Effector CD4-positive, alpha-beta T cell (primary cell): ENCODE measurements at places on chromosomes 5 and 9.
A peak's percentile ranks its signal among the peaks of the same experiment; 100 is the strongest.

- DNase-seq, result no peak
Measured at GRCh38 chr5:175751369-175751768, 93.5 kb downstream of the HRH2 start.

DNA sequence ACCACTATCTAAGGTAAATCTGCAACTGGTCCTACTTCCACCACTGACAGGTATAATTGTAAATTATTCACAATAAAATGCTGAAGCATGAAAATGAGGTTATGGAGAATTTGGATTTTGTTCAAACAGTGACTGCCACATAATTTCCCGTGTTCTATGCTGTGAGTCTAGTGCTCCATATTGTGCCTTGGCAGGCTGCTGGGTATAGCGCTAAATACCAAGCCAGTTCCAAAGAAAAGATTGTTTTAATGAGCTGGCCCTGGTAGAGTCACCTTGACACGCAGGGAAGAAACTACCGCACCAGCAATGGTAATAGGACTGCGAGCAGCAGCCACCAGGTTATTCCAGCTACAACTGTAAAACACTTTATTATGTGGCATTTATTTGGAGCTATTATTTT lies 30.4 kb downstream of the PSMB7 start:
- DNase-seq, result no peak

DNA sequence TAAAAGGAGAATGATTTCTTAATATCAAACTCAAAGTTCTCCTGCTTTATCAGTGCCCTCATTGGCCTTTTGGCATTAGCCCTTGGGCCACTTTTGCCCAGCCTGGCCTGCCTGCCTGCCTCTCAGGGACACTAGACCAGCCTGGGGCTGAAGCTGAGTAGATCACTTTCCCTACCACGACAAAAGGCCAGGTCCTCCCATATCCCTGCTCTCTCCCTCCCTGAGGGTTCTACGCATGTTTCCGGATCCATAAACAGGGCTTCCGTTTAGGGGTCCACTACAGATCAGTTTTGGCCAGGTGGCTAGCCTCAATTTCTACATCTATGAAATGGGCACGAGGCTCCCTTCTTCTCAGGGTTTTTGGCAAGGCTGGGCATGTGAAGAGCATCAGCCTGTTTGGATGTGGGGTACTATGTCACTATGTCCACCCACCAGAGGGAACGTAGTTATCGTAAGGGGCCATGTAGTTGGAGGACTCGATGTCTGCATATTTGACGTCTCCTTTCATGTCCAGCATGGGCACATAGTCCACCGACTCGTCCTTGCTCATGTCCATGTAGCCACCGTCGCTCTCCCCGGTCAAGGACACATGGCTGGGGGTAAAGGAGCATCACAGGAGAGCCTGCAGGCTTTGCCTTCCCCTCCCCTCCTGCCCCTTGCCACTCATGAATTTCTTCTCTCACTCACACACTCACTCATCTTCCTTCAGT lies 34.0 kb downstream of the PDGFRB start:
- DNase-seq, result no peak

DNA sequence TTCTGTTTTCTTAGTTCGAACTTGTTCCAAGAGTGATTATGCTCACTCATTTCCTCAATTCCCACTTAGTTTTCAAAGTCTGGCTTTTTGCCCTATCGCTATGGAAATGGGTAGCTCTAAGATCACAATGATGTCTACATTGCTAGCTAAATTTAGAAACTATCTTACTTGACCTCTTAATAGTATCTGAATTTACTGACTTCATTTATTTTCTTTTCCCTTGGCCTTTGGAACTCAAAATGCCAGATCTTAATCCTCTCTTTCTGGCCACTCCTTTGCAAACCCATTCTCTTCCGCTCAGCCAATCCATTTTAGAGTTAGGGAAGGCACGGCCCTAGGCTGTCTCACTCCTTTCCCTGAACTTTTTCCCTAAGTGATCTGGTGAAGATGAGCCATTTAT lies 137.0 kb downstream of the FER start:
- DNase-seq, result no peak

GRCh38 chr9:85892401-85892800 lies 48.5 kb upstream of the NAA35 start:
- DNase-seq, result no peak

DNA sequence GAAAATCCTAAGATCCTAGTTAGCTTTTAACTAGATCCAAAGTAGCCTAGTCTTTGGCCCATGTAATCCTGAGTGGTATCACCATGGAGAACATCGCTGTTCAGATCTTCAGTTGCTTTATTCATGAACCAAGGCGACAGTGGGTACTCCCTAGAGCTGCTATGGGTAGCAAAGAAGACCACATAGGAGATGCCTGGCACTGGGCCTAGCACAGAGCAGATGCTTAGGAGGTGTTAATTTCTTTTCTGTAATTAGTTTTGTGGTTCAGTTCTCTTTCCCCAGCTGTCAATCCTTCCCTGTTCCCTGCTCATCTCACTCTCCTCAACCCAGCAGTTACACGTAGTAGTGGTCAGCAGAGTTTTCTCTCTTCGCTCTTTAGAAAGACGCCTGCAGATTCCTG lies 9.3 kb downstream of the CAST start:
- DNase-seq, result no peak

DNA sequence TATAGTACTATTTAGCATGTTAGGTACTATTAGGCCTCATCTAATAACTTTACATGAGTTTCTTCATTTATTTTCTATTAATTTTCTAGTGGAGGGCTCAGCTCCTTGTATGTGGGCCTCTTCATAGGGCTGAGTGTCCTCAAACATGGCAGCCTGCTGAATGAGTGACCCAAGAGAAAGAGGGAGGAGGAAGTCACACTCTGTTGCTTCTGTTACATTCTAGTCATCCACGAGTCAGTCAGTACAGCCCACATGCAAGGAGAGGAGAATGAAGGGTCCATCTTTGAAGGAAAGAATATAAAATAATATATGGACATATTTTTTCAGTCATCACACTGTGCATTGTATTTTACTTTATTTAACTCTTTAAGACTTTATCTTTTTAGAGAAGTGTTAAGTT lies 66.6 kb upstream of the NR3C1 start:
- no peak for DNase-seq

GRCh38 chr5:96347502-96348292 lies 85.4 kb downstream of the PCSK1 start:
- no peak for DNase-seq

- no peak for DNase-seq
Measured at GRCh38 chr5:96546120-96546519, 113.1 kb upstream of the PCSK1 start.

DNA sequence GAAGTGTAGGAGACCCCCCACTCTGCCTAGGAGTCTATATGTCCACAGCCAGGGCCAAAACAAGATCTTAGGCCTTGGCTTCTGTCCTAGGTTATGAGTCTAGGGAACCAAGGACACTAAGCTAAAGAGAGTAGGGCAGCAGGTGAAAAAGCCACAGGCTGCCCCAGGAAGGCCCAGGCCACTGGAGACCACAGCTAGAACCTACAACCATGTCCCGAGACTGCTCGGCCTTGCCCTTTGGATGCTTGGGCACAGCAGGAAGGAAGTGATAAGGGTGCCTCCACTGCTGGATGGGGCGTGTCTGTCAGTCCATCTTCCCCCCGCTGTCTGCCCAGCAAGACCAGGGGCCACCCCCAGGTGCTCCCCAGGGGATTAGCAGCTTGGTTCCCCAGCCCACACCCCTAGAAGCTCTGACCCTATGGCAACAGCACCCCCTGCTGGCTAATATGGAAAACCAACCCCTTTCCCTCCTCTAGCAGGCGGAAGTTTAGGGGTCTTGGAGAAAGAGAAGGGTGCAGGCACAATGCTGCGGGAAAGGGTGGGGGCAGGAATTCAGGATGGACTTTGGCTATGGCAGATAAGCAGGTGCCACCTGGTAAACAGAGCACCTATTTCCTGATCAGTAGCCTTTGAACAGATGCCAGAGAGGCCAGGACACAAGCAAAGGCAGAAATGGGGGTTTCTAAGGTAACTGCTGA lies 10.5 kb upstream of the IRF1 start:
- peak; percentile 74 for DNase-seq

DNA sequence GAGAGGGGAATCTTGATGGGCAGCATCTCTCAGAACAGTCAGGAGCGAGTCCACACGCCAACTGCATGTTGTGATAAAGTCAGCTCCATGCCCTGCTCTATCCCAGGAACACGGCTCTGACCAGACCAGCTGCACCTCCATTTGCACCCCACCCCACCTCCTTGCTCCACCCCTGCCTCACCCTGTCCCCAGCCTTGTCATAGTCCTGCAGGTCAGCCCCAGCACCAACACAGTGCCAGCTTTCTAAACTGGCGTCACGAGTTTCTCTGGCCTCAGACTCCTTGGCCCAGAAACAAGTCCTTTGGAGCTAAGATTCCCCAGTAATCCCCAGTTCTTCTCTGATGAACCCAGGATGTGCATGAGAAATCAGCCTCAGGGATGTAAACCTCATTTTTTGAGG lies 23.5 kb downstream of the GGTA1 start:
- no peak for DNase-seq

- DNase-seq, result no peak
Measured at GRCh38 chr9:71004196-71004595, 117.2 kb downstream of the TRPM3 start.

DNA sequence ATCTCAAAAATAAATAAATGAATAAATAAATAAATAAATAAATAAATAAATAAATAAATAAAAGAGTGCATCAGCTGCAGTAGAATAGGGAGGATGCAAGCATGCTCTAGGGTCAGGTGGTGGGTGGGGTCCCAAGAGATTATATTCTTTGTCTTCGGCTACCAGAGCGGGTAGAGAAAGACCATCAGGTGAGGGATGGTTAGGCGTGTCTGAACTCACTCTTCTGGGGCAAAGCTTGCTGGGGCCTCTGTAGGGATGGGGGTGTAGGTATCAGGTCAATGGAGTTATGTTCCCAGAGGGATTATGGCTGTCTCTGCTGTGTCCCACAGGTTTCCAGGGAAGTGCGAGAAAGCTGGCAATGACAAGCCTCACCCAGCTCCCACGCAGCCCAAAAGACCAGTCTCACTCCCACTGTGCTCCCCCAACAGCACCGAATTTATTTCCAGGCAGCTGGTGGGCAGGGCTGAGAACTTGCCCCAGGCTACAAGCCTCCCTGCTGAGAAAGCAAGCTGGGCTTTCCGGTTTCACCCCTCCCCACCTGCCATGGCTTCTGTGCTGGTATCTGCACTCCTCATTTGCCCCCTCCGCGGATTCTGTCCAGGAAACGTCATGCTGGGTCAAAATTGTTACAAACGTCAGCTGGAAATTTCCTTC lies 180.8 kb downstream of the LURAP1L start:
- no peak for DNase-seq
